Osteocyte (in vitro differentiated cells): ENCODE measurements at places on chromosomes 13 and 19. TPM values are rescaled to one million over a fixed set of nuclear protein-coding genes. Genes with fewer than 3 reads are reported as not detected.

Gene CACNG7
- total RNA-seq = not detected in 2 replicates

Gene CDX2
- not detected in 2 replicates for total RNA-seq

Gene CCNA1
- total RNA-seq = not detected in 2 replicates

Gene TMEM145
- 0.21 and 0.78 TPM in 2 replicates for total RNA-seq

Gene NPHS1
- total RNA-seq = not detected in 2 replicates

Gene INSR
- 27.3 and 30.7 TPM in 2 replicates for total RNA-seq

Gene ZNF784
- total RNA-seq = 9.2 and 9.6 TPM in 2 replicates

DNA sequence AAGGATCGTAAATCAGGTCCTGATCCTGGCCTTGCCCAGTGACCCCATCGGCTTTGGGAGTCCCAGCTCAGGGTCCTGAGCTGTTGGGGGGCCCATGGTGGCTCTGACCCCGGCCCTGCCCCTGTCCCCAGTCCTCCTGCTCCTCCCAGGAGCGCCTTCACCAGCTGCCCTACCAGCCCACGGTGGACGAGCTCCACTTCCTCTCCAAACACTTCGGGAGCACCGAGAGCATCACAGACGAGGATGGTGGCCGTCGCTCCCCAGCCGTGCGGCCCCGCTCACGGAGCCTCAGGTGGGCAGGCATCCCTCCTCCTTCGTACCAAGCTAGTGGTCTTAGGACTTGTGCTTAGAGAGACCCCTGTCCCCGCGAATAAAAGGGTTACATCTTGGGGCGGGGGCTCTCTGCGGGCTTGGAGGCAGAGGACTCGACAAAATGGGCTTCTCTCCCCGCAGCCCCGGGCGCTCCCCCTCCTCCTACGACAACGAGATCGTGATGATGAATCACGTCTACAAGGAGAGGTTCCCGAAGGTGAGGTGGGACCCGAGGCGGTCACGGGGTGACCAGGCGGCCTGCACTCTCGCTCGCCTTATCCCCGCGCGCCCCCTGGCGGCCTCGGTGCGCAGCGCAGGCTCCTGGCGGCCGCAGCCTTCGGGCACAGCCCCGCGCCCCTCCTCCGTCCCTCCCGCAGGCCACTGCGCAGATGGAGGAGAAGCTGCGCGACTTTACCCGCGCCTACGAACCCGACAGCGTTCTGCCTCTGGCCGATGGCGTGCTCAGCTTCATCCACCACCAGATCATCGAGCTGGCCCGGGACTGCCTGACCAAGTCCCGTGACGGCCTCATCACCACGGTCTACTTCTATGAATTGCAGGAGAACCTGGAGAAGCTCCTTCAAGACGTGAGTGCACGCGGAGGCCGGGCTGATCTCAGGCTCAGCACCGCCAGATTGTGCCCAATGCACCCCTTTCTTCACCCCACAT, 9.1 kb downstream of the MAST1 start:
- H3K4me3 ChIP-seq = peak overlapping the region; percentile 44
- H3K36me3 ChIP-seq = no peaks in the 10 kb centered on the region
- peaks cover 12% of the 10 kb centered on the region for H3K27me3 ChIP-seq

GRCh38 chr13:24215732-24216131, 55.2 kb downstream of the SPATA13 start:
- DNase-seq = no peak
- H3K27ac ChIP-seq = no peak overlapping the region
- no peak overlapping the region for H3K4me3 ChIP-seq
- H3K27me3 ChIP-seq = no peaks in the 10 kb centered on the region
- H3K4me1 ChIP-seq = peaks cover 4% of the 10 kb centered on the region

DNA sequence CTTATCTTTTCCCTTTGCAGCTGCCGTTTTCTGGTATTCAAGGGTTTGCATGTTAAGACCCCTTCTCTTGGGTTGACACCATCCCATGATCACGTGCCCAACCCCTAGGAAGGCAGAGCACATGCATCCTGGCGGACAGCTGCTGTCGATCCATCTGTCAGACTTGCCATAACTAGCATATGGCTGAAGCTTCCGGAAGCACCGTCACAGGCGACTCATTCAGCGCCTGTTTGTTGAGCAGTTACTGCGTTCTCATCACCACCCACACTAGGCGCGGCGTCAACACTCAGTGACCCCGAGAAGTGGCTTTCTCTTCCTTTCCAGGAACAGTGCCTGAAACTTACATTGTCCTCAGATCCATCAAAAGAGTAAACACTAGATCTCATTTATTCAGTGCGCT, 93.6 kb downstream of the SOX1 start:
- no peak for DNase-seq
- H3K27me3 ChIP-seq = no peaks in the 10 kb centered on the region
- no peak overlapping the region for H3K4me3 ChIP-seq

- H3K4me1 ChIP-seq = no peaks in the 10 kb centered on the region
- no peak overlapping the region for H3K4me3 ChIP-seq
- H3K27ac ChIP-seq = no peak overlapping the region
- H3K27me3 ChIP-seq = no peaks in the 10 kb centered on the region
- DNase-seq = no peak
These were observed 1917.4 kb downstream of the OLFM4 start for GRCh38 chr13:54945973-54946372.

DNA sequence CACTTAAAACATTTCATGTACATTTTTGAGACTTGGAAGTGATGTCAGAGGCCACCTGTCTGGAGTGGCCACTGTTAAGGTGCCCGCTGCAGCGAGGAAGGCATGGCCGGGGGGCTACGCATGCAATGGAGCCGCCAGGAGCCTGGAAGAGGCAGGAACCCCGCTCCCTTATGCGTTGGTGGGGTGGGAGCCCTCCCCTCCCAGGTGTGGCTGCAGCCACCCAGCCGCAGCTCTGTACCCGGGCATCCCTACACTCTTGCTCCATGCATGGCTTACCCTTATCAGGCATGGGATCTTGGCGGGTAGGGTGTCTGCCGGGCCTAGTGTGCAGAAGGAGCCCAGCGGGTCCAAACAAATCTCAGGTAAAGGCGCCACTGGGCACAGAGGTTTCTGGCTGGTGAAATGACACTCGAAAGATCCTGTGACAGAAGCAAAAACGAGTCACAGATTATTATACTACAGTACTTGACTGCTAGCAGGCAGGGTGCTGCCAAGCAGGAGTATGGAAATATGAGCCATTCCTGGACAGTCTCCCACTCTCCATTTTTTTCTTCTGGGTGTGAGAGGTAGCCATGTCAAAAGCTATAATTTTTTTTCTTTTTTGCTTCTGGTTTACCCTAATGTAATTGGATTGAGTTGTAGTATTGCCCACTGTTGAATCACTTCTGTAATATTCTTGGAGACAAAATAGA, 1606.3 kb upstream of the MIR17HG start:
- H3K4me1 ChIP-seq = peaks cover 8% of the 10 kb centered on the region
- no peaks in the 10 kb centered on the region for H3K27me3 ChIP-seq
- H3K4me3 ChIP-seq = no peak overlapping the region
- DNase-seq = no peak

DNA sequence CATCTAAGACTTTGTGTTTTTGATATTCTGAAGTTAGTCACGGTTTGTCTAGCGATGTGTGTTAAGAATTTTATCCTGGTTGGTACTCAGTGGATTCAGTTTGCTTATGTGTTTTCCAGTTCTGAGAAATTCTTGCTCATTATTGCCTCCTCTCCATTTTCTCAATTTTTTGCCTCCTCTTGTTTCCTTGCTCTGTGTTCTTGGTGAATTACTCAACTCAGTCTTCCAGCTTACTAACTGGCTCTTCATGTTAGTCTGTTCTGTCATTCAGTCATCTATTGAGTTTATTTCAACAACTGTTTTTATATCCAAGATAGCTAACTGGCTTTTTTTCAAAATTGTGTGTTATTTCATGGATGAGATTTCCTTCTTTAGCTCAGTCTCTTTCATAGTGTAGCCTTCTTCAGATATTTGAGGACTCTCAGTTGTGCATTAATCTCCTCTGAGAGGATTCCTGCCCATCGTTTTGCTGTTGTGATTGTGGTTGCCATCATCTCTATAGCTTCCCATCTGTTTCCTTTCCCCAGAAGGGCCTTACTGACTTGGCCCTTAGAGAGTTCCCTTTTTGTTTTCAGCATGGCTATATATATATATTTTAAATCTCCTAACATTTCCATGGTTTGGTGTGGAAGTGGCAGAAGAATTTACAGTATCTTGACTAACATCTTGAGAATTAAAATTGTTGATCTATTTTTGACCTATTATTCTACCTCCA, 6.2 kb downstream of the SETDB2 start:
- no peak overlapping the region for H3K4me3 ChIP-seq
- no peaks in the 10 kb centered on the region for H3K27me3 ChIP-seq
- no peak overlapping the region for H3K27ac ChIP-seq
- peaks cover 27% of the 10 kb centered on the region for H3K4me1 ChIP-seq

DNA sequence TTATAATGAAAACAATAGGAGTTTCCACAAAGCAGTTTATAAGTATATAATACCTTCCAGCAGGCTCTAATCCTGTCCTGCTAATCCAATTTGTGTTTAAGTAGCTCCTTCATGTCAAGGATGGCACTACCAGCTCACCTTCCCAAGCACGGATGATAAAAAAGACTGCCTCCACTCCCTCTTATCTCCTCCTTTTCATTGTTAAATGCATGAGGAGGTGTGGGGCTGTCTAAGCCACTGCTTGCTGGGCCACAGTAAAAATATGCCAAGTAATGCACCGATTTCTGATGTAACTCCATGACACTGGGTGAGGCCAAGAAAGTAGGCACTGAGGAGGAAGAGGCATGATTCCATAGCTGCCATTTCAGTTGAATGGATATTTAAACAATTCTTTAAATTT, 193.1 kb downstream of the ZIC5 start:
- peaks cover 4% of the 10 kb centered on the region for H3K36me3 ChIP-seq
- H3K4me3 ChIP-seq = no peak overlapping the region
- H3K4me1 ChIP-seq = peaks cover 10% of the 10 kb centered on the region
- no peak overlapping the region for H3K27ac ChIP-seq
- DNase-seq = no peak

GRCh38 chr19:47110521-47111005, 3.0 kb downstream of the ZC3H4 start:
- DNase-seq = no peak
- no peaks in the 10 kb centered on the region for H3K27me3 ChIP-seq
- H3K4me3 ChIP-seq = peak overlapping the region; percentile 92

GRCh38 chr19:16285769-16286498, 38.7 kb upstream of the KLF2 start:
- no peak overlapping the region for H3K27ac ChIP-seq
- no peak for DNase-seq
- H3K4me3 ChIP-seq = no peak overlapping the region
- H3K27me3 ChIP-seq = peaks cover 38% of the 10 kb centered on the region
- no peaks in the 10 kb centered on the region for H3K36me3 ChIP-seq

GRCh38 chr13:24166561-24166960, 6.0 kb downstream of the SPATA13 start:
- no peak overlapping the region for H3K27ac ChIP-seq
- H3K36me3 ChIP-seq = no peaks in the 10 kb centered on the region
- H3K27me3 ChIP-seq = no peaks in the 10 kb centered on the region
- peaks cover 27% of the 10 kb centered on the region for H3K4me1 ChIP-seq
- H3K4me3 ChIP-seq = no peak overlapping the region

- H3K27me3 ChIP-seq = no peaks in the 10 kb centered on the region
- no peak for DNase-seq
- no peaks in the 10 kb centered on the region for H3K36me3 ChIP-seq
- H3K4me3 ChIP-seq = no peak overlapping the region
- H3K27ac ChIP-seq = no peak overlapping the region
These were observed 14.5 kb downstream of the KLK4 start for GRCh38 chr19:50896591-50897190.

- no peak overlapping the region for H3K4me3 ChIP-seq
- H3K27me3 ChIP-seq = no peaks in the 10 kb centered on the region
- H3K27ac ChIP-seq = no peak overlapping the region
- peaks cover 12% of the 10 kb centered on the region for H3K4me1 ChIP-seq
These were observed 10.6 kb downstream of the FBXL3 start for GRCh38 chr13:77016251-77016812.

DNA sequence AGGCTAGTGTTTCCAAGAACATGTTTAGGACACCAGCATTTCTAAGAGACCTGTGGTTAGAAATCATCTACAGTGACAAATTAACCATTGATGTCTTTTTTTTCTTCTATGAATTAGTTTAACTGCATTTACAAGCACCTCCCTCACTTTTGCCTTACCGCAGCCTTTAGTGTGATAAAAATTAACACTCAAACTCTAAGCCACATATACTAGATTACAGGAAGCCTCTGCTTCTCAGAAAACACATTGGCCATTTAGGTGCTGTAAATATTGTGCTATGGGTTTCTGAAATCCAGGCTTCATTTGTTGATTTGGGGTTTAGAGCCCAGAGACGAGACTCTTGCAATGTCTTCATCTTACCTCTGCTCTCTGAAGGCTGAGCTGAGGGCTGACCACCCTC, 34.6 kb upstream of the OLFM4 start:
- no peaks in the 10 kb centered on the region for H3K36me3 ChIP-seq
- no peak for DNase-seq
- no peaks in the 10 kb centered on the region for H3K4me1 ChIP-seq
- no peak overlapping the region for H3K4me3 ChIP-seq
- H3K27ac ChIP-seq = no peak overlapping the region

GRCh38 chr19:33280351-33280921, 21.9 kb downstream of the CEBPA start:
- no peak overlapping the region for H3K27ac ChIP-seq
- no peaks in the 10 kb centered on the region for H3K4me1 ChIP-seq
- H3K27me3 ChIP-seq = peaks cover 12% of the 10 kb centered on the region
- H3K36me3 ChIP-seq = no peaks in the 10 kb centered on the region
- H3K4me3 ChIP-seq = no peak overlapping the region
- DNase-seq = no peak

- no peak for DNase-seq
- H3K36me3 ChIP-seq = no peaks in the 10 kb centered on the region
- peaks cover 31% of the 10 kb centered on the region for H3K4me1 ChIP-seq
These were observed 892.9 kb downstream of the EFNB2 start for GRCh38 chr13:105642511-105642958.

DNA sequence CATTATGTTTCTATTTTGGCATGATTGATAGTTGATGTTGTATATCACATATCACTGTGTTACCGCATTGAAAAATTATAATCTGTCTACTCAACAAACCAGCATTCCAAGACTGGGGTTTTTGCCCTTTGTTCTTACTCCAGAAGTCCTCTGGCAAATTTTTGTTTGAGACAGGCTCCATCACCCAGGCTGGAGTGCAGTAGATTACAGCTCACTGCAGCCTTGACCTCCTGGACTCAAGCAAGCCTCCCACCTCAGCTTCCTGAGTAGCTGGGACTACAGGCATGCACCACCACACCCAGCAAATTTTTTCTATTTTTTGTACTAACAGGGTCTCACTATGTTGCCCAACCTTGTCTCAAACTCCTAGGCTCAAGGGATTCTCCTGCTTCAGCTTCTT, 741.0 kb downstream of the PCDH9 start:
- H3K36me3 ChIP-seq = no peaks in the 10 kb centered on the region
- DNase-seq = no peak
- peaks cover 23% of the 10 kb centered on the region for H3K4me1 ChIP-seq

GRCh38 chr19:42683917-42684513, 56.3 kb downstream of the PSG3 start:
- no peak overlapping the region for H3K27ac ChIP-seq
- H3K4me3 ChIP-seq = no peak overlapping the region
- no peaks in the 10 kb centered on the region for H3K36me3 ChIP-seq
- no peaks in the 10 kb centered on the region for H3K4me1 ChIP-seq
- H3K27me3 ChIP-seq = no peaks in the 10 kb centered on the region
- no peak for DNase-seq
